Naive thymus-derived CD4-positive, alpha-beta T cell (primary cell): ENCODE measurements at places on chromosomes 7 and 10.

DNA sequence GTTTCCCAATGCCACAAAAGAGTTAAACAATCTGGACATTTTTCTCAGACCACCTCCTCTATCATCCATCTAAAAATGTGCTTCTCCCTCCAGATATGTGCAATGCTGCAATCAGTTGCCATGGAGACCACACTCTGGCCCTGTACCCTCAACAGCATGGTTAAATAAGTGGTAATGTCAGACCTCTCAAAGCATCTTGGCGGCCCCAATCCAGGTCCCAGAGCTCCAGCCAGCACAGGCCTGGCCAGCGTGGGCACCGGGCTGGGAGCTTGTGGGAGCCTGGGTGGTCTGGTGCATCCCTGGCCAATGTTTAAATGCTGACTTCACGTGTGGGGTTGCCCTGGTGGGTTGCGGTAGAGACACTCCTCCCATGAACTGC is 362.9 kb upstream of the ZNF32 start:
- DNase-seq, result no peak

DNA sequence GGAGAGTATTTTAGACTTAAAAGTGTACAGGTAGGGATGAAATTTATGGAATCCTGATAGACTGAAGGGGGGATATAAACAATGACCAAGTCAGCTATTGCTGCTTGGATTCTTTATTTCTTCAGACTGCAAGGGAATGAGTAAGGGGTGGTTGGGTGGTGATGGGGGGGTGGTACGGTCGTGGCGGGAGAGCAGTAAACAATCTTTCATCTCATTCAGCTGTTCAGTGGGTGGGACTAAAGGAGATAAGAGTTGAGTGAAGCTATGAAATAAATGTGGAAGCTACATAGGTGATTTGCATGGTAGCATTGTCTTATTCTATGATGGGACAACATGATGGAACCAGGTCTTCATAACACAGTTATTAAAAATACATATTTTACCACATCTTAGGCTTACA is 1.8 kb downstream of the SEPTIN7 start:
- DNase-seq, result peak; percentile 21

- DNase-seq, result no peak
Measured at GRCh38 chr10:13998163-13998835, 332.4 kb downstream of the FRMD4A start.

GRCh38 chr7:43112459-43112940 is at the start of gene HECW1:
Gene HECW1, plus strand, starts transcription at chr7:43112647. Its CDS starts 131,259 bp downstream, at chr7:43243906.
- no peak for DNase-seq

- no peak for DNase-seq
Measured at GRCh38 chr10:44293306-44293778, 91.6 kb downstream of the CXCL12 start.

- DNase-seq, result no peak
Measured at GRCh38 chr7:20470726-20471125, 140.0 kb downstream of the ITGB8 start.

GRCh38 chr7:112459645-112460044 is 9.4 kb downstream of the IFRD1 start:
- DNase-seq, result no peak

GRCh38 chr10:69703766-69704630 is 74.0 kb downstream of the FAM241B start:
- no peak for DNase-seq

GRCh38 chr7:50317697-50318669 is 13.5 kb downstream of the IKZF1 start:
- DNase-seq, result no peak

GRCh38 chr10:43265799-43266721 is 805 bp downstream of the RASGEF1A start:
- DNase-seq, result no peak

DNA sequence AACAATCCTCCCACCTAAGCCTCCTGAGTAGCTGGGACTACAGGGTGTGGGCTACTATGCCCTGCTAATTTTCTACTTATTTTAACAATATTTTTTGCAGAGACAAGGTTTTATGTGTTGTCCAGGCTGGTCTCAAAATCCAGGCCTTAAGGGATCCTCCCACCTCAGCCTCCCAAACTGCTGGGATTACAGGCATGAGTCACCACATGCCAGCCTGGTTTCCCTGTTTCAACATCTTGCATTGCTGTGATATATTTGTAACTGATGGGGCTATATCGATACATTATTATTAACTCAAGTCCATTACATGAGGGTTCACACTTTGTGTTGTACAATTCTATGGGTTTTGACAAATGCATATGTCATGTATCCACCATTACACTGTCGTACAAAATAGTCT is 41.9 kb upstream of the OGDHL start:
- DNase-seq, result no peak

GRCh38 chr7:65338346-65338745 is 35.3 kb upstream of the ZNF92 start:
- DNase-seq, result no peak

DNA sequence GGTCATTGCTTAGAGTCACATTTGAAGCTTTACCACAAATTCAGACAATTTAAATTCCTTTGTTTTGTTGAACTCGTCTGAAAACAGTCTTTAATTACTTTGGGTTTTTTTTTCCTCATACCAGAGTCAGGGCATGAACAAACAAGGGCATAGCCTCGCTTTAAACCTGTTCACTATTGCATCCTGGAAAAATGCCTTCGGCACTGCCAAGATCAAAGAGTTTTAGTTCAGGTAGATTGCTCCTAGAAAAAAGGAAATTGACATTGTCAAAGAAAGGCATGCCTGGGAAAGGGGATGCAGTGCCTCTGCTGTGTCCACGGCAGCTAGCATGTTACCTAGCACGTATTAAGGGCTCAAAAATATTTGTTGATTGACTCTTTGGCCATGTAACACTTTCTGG is 235.1 kb downstream of the ARHGAP21 start:
- no peak for DNase-seq

GRCh38 chr10:103850572-103850895 is 4.8 kb downstream of the SH3PXD2A start:
- DNase-seq, result no peak

GRCh38 chr7:362402-363096 is 72.6 kb downstream of the FOXL3 start:
- peak; percentile 59 for DNase-seq

DNA sequence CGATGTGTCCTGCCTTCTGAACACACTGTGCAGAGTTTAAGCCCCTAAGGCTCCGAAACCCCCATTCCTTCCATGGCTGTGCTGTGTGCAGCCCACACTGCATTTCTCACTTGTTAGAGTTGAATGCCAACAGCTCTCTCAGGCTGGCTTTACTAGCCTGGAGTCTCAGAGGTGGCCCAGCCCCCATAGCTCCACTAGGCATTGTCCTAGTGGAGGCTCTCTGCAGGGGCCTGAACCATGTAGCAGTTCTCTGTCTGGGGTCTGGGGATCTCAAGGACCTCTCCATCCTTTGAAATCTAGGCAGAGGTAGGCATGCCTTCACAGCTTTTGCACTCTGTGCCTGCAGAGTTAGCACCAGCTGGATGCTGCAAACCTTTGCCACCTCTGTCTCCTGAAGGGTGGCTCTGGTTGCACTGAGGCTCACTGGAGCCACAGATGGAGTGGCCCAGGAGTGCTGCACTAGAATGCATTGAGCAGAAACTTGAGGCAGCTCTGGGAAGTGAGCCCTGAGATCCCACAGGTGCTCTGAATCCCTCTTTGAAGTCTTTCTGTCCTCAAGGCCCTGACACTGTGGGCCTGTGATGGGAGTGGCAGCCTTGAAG is 301.7 kb downstream of the DGKB start:
- no peak for DNase-seq

DNA sequence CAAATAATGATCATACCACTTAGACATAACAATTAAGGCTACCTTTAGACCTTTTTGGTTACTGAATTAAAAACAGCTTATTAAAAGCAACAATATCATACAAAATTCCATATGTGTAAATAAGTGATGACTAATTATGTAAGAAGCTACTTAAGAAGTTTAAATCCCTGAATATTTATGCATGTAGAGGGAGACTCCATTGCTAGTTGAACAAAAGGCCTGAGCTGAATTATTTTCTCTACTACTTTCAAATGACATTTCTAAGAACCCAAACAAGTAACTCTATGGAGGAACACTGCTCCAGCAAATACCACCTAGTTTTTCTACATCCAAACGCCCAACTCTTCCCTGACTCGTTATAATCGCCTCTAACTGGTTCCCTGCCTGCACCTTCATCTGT is 31.5 kb downstream of the EPC1 start:
- no peak for DNase-seq

- no peak for DNase-seq
Measured at GRCh38 chr7:24024276-24025068, 259.5 kb upstream of the NPY start.

DNA sequence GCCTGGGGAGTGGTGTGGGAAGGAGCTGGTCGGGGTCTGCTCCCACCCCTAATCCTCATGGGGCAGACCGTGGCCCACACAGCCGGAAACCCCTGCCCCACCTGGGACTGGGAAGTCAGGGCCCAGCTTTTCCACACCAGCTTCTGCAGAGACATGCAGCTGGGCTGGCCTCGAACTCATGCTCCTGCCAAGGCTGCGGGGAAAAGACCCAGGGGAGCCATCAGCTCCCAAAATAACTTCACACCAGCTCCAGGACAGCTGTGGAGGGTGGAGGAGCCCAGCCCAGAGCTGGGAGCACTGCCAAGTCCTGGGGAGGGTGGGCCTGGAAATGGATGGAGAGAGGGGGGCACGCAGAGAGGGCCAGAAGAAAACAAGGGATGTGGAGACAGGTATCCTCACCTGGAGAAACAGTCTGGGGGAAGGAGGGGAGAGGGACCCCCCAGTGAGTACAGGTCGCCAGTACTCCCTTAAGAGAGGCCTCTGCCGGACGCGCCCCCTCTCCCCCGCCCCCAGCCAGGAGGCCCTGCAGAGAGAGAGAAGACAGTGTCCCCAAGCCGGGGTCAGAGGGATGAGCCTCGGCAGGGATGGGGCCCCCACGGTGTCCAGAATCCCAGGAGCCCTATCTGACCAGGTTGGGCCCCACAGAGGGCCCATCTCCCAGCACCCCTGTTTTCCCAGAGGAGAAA is 11.5 kb upstream of the GRIFIN start:
- no peak for DNase-seq

DNA sequence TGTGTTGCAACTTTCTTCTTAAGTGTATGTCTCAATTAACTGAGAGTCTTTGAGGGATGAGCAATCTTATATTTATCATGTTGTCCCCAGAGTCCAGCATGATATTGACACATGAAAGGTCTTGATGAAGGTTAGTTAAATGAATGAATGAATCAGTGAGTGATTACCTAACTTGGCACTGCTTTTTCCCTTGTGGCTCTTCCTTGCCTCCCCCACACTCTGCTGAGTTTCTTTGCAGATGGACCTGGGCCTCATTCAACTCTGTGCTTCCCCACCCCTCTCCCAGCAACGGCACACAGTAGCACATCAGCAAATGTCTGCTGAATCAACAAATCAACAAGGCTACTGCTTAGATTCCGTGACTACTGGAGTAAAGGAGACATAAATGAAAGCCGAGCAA is 235.1 kb upstream of the CXCL12 start:
- DNase-seq, result no peak

DNA sequence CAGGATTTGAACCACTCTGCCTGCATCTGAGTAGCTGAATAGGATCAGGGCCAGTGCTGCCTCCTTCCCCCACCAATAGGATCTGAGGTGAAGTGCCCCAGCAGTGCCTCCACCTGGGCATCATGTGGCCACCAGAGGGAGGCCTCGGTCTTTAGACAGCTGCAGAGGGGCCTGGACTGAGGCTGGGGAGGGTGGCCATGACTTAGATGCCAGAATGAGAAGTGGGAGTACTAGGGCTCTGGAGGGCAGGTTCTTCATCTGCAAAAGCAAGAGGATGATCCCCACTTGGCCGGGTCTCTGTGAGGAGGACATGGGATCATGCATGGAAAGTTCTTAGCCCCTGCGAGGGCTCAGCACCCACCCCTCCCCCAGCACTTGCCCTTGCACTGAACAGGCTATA is 56.9 kb downstream of the NEUROG3 start:
- peak; percentile 36 for DNase-seq

DNA sequence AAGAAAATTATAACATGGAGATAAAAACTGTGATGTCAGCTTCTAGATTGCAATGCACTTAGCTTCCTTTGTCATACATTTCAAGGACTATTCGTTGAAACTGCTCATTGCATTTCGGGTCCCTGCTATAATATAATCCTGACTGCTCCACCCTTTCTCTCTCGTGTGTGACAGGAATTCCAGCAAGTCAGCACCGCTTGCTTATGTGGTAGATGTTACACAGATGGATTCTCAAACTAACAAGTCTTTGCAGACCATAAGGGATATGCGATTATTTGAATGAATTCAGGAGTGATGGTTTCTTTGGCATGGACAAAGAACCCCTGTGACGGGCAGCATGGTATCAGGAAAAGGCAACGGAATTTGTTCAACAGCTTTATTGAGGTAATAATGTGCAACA is 184.0 kb downstream of the GRID1 start:
- no peak for DNase-seq

- no peak for DNase-seq
Measured at GRCh38 chr10:125064681-125065492, 95.5 kb downstream of the CTBP2 start.

- DNase-seq, result no peak
Measured at GRCh38 chr7:16271990-16272665, 149.2 kb downstream of the CRPPA start.

DNA sequence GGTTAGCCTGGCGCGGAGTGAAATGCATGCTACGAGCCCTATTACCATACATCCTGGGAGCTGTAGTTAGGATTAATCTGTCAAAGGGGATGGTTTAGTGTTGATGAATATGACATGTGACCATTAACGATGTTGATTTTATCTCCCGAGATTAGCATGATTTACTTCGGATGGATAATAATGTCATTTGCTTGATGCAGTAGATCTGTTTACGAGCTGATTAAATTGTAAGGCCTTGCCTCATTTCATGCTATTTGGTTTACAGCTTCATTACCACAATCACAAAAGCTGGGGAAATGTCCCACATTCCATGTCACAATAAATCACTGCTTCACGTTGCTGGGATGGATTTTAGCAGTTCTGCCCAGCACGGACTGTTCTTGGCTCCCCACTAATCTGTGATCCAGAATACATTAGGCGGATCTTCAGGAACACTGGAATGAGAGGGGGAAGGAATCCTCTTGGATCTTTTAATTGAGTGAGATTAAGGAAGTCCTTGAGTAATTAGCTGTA is 22.3 kb downstream of the ZNF503 start:
- DNase-seq, result no peak

DNA sequence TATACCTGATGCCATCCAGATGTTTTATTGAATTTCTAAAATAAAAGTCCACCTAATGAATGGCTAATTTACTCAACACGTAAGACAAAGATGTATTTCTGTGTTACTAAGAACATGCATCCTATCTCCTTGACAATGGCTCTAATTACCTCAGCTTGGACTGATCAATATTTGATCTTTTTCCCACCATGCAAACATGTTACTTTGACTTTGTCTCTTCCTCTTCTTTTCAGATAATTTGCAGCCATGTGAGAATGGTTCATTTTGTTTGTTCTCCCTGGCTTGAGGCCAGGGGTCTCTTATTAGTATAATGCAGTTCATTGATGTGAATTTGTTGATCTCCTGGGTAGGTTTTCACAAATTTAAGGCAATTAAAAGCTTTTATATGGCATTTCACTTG is 302.1 kb downstream of the ADK start:
- no peak for DNase-seq
